ENCODE measurements at places on chromosomes 4 and X.

DNA sequence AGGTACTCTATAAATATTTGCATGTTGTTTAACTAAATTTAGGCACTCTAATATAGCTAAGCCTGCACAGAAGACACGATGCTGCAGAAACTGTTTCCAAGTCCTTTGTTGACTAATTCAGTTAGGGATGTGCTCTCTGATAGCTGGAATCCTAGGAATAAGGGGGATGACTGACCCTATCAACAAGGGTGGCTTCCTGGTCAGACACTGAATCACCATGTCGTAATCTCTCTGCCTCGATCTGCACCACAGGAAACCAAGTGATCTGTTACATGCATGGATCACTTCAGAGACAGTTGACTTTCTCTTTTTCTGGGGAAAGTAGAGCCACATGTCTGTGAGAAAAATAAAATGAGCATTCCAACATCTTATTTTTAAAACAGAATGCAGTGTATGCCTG, 169.1 kb downstream of the GUCY2F start:
- peak; percentile 17 for DNase-seq

- peak; percentile 29 for DNase-seq
Measured at GRCh38 chrX:47143894-47144625, 442 bp downstream of the NDUFB11 start.

DNA sequence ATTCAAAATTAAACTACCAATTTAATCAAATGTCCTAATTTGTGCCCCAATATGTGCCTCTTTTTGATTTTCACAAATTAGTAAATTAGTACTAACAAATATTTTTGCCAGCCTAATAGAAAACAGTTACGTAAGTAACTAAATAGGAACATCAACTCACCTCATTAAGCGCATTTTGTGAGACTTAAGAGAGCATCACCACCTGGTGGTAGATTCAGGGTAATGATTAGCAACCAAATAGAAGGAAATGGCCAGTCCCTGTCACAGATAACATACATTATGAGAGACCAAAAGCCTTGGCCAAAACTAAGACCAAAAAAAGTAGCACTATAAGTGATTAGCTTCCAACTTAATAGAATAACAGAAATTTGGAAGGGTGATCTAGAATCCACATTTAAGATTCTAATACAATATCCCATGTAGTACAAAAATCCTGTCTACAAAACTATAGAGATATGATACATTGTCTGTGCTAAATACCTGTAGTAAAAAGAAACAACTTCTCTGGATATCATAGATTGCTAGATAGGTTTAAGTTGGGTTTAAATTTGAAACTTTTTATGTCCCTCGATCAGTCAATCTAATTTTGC, 46.7 kb downstream of the C4orf46 start:
- peak; percentile 59 for DNase-seq

DNA sequence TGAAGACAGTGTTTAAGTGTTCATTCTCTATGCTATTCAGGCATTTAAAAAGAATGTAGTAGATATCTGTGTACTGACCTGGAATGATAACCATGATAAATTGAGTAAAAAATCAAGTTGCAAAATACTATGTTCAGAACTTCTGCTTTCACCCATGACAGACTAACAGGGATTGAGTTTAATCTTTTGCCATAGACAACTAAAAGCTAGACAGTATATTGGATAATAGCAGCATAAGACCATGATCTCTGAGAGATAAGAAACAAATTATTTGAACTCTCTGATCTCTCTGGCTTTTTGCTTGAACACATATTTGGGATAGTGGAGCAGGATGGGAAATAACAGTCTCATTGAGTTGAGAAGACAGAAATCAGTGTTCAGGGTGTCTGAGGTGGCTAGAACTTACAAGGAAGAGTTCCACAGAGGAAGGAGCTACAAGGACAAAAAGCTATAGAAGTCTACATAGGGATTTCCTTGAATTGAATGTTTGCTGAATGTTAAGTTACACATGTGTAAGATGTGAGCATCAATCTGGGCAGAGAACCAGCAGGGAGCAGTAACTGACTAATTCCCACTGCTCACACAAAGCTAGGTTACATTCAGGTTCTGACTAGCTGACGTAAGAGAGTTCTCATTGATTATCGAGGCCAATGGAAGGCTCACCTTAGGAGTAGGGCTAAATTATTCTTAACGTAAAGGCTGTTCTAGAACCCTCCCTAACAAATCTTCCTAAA, 60.4 kb downstream of the SLC30A9 start:
- DNase-seq = no peak

- DNase-seq = no peak
Measured at GRCh38 chr4:139005774-139006173, 9.8 kb upstream of the NOCT start.

GRCh38 chr4:154349829-154350228, 141.8 kb downstream of the DCHS2 start:
- DNase-seq = no peak

- DNase-seq = peak; percentile 9
Measured at GRCh38 chr4:47641755-47642154, 156.7 kb downstream of the ATP10D start.

DNA sequence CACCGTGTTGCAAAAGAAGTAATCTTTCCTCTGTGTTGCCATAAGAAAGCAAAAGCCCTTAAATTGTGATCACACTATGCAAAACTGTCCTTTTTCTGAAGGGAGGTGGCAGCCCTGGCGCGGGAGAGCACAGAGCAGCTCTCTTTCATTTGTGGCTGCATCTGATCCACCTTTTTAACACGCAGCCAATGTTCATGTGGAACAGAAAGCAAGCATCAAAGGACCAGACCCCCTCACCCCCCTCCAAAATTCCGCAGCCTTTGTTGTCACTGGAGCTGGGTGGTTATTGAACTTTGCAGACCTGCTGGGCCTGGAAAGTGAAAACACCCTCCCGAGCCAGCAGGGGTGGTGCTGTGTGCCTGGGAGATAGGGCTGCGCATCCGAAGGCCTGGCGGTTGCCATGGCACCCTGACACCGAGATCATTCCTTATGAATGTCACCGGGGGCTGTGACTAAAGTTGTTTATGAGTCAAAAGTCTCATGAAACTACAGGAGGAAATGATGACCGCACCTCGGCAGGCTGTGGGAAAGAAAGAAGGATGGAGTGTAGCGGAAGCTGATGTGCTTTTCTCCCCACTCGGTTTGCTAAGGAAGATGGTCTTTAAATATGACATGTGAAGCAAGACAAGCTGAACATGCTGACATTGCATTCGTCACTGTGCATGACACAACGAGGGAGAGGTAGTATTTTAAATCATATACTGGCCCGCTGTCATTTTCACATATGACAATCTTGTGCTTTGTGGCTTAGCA, 367.4 kb downstream of the UNC5C start:
- no peak for DNase-seq

- peak; percentile 9 for DNase-seq
Measured at GRCh38 chrX:9534686-9535085, 69.8 kb downstream of the TBL1X start.

- peak; percentile 64 for DNase-seq
Measured at GRCh38 chr4:148962539-148963290, 520.5 kb upstream of the NR3C2 start.

- DNase-seq = no peak
Measured at GRCh38 chr4:56128213-56128612, 179.5 kb downstream of the CEP135 start.

- no peak for DNase-seq
Measured at GRCh38 chrX:20680998-20681397, 414.3 kb upstream of the RPS6KA3 start.

GRCh38 chr4:105472871-105473323, 965 bp downstream of the PPA2 start:
- DNase-seq = no peak

DNA sequence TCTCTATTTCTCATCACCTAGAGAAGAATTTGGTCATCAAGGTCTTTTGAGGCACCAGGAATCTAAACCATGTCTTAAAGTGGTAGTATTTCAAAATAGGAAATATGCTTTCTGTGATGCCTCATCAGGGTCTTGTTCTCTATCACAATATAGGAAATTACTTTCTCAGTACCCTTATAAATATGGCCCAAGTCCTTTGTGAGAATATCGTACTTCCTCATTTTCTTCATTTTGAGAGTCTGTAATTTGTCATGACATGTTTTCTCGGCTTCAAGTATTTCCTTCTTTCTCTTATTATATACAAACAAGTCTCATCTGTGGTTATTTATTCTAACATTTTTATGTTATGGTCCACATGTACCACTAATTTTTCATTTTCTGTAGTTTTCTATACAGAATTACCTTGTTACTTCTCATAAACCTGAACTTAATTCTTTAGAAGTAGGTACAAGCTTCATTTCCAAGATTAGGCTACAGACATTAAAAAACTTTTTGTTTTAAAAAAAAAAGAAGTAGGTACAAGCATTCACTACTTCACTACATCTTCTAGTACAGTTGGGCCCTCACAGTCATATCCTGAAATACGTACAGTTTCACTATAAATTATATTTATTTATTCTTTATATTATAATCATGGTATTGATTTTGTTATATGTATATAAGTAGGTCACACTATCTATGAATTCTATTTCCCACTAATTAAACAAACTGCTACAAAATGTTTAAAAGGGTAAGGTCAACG, 54.4 kb downstream of the KLHL13 start:
- no peak for DNase-seq

DNA sequence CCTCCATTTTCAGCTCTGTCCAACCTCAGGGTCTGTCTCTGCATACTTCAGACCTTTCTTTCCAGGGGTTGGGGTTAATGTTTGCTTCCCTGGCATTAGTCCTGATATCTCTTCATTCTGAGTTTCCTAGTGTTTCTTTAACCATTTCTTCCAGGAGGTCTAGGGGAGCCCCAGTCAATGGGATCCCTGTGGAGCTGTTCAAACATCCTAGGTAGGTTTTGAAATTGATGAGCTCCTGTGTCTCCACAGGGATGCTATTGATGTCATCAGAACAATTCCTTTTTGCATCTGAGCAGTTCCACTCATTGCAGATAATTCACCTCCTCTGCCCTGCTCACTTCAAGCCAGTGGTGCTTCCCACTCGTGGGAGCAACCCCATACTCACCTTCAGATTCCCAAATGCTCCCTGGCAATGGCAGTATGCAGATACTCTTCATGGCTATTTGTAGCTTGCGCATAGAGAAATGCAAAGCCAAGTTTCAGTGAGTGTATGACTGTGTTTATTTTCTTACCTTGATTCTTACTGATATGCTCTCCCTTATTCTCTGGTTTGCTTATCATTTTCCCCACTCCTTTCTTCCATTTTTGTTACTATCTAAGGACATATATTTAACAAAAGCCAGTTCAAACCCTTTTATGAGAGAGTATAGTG, 33.7 kb upstream of the LIMCH1 start:
- no peak for DNase-seq

GRCh38 chr4:101346351-101347266, 717 bp downstream of the PPP3CA start:
- DNase-seq = peak; percentile 61

GRCh38 chr4:21226637-21227538, 526.6 kb downstream of the PACRGL start:
- DNase-seq = no peak

DNA sequence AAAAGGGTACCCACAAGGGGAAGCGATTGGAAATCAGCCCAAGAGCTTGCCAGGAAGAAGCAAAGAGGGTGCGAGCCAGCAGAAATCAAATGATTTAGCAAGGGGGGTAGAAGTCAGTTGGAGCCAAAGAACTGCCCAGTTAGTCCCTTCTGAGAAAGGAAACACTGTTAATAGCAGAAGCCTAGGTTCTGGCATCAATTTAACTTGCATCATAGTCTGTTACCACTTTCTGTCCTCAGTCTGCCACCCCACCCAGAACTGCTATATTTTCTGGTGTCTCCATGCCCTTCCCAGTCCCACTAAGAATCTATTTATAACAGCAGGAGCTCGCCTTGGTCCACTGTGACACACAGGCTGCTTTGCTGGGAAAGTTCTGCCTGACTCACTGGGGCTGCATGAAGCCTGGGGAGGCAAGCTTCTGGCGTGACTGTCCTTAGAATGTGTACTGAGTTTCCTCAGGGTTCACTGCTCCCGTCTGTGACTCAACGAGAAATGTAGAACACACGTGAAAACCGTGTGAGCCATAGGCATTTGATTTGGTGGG, 157.8 kb upstream of the TTC29 start:
- peak; percentile 94 for DNase-seq

GRCh38 chrX:17860179-17860780, 818 bp downstream of the RAI2 start:
- DNase-seq = no peak
